ENCODE measurements at places on chromosomes 11 and 22.

GRCh38 chr22:38937036-38937435 is 20.4 kb upstream of the APOBEC3A start:
- no peak for DNase-seq

DNA sequence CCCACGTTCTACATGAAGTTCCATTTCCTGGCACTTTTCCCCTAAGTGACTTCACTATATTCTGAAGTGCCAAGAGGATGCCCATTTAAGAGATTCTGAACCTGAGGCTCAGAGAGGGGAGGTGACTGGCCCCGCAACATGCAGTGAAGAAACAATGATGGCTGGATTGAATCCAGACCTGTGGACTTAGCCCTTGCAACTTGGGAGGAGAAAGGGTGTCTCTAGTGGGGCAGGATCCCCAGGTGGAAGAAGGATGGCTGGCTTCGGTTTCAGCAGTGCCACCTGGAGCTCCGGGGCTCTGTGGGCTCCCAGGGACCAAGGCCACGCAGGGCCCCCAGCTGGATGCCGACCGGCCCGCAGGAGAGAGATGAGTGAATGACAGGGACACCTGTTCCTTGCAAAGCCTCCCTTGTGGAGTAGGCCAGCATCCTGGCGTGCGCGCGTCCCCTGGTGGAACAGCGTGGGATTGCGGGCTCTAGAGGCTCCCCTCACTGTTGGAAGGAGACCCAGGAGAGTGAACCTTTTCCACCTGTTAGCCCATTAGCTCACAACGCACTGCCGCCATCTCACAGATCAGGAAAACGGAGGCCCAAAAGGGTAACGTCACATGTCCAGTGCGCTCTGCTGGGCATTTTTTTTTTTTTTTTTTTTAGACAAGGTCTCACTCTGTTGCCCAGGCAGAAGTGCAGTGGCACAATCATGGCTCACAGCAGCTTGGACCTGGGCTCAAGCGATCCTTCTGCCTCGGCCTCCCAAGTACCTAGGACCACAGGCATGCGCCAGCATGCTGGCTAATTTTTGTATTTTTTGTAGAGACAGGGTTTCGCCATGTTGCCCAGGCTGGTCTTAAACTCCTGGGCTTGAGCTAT is 104.7 kb downstream of the KIAA1671 start:
- DNase-seq: peak; percentile 77

DNA sequence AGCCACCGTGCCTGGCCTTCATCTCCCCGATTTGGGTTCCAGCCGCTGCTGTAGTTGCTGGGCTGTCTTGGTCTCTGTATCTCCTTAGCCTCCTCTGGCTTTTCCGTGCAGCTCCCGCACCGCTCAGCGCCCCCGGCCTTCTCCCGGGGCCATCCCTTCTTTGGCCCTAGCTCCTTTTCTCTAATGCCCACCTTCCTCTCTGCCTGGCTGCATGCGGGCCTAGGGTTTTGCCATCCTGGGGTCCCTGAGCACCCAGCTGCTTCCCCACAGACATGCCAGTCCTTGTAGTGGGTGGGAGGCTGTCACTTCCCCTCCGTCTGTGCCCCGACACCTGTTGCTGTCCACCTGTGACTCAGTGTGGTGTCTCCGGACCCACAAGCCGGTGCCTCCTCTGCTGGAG is 36.4 kb downstream of the KCNJ4 start:
- DNase-seq: no peak

- no peak for DNase-seq
Observed at GRCh38 chr11:121311373-121311772, 18.8 kb downstream of the SC5D start.

- DNase-seq: no peak
Observed at GRCh38 chr11:35543481-35543880, 18.1 kb upstream of the PAMR1 start.

- DNase-seq: no peak
Observed at GRCh38 chr22:37663521-37664140, 5.1 kb downstream of the PDXP start.

DNA sequence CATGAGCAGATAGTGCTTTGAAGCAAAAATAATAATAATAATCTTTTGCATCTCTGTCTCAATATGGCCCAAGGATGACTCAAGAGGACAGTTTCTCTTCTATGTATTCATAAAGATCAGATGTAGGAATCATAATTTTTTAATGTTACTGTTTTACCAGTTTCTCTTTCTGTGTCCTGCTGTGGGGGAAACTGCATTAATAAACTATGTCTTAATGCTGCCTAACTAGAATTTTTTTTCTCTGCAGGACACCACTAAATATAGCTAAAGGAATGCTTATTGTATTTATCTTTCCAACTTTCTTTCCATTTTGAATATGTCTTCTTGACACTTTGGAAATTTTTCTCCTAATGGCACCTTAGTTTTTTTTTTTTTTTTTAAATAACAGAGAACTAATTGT is 6.5 kb downstream of the FJX1 start:
- no peak for DNase-seq

DNA sequence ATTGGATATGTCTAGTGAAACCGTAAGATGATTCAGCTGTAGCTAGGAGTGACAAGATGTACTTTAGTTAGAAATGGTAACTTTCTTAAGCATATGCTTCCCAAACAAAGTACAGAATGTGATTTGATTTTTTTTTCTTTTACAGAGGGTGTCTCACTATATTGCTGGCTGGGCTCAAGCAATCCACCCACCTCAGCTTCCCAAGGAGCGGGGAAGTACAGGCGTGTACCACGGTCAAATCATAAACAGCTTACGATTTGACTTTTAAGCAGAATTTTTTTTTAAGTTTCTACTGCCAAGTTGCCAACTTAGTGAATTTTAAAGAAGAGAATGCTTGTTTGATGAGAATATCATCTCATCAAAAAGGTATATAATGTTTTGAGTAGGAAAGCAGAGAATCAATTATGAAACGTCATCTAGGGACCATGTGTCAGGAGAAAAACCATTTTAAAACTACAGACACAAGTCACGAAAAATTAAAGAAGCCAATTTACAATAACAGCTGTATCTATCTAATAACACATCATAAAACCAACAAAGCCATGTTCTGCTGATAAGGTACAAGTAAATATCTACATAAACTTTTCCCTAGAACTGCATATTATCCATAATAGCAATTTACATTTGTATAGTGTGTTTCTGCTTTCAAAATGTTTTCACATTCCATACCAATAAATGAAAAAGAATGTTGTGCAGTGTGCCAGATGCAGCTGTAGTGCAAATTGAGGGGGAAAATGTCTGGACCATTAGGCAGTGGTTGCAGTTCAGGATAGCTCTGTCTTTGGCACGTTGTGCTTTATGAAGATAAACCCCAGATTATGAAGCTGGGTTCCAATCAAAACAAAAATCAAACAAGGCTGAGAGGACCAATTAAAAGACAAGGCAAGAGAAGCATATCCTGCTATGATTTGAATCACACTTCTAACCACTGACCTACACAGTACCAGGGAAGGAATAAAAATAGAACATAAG is 33.7 kb upstream of the USP47 start:
- DNase-seq: no peak

GRCh38 chr11:43145653-43146052 is 166.1 kb upstream of the API5 start:
- no peak for DNase-seq

GRCh38 chr11:39363571-39363970 is 2095.9 kb downstream of the LRRC4C start:
- no peak for DNase-seq

DNA sequence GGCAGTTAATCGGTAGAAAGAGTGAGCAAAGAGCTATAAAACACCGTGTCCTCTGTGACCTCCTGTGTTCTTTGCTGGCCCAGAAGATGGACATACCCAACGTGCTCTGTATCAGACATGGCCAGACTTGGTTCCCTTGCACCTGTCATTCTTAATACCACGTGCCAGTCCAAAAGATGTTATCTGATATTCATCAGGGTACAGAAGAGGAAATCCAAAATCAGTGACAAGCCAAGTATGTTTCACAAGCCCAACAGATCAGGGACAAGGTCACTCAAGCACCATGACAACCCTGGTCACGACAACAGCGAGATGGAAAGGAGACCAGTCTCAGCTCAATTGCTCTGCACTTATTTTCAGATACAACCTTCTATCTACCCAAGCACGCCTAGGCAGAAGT is 3.4 kb downstream of the LRP4 start:
- no peak for DNase-seq

DNA sequence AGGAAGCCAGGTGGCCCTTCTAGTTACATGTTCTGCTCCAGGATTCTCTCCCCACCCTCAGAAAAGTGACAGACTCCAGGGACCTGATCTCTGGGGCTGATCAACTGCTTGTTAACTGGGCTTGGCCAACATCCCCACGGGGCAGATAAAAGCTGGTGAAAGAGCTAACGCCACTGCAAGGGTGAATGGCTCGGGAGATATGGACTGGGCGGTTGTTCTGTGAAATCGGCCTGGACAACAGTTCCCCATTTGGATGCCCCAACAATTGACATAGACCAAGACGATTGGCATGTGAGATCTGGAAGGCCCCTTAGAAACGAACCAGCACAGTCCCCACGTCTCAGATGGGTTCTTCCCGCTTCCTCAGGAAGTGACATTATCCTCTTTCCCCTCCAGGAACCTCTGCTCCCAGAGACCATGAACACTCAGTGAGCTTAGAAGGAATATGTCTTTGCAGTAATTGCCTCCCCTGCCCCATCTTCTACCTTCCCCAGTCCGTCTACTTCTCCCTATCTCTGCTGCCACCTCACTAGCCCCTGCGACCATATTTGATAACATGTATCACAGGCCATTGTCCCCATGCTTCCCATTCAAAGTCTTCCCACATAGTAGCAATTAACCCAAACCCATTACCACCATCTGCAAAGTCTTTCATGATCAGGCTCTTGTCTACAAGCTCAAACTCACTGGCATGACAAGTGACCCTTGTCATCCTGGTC is 5.6 kb upstream of the PRG2 start:
- DNase-seq: no peak

- no peak for DNase-seq
Observed at GRCh38 chr11:20055312-20055711, 105.0 kb downstream of the DBX1 start.

DNA sequence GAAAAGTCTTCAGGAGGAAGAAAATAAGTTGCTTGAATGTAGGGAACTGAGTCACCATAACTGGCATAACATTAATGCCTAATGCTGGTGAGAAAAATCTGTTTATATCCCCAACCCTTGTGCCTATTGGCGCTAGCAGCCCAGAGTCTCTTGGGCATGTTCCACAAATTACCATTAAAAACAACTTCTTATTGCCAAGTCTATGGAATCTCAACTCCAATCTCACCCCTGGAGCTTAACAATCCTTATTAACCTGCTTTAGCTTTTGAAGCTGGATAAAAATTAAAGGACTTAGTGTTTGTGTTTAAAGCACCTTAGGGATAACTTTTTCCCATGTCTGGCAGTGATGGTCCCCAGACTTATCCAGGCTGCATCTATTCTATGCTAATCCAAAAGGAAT is 143.0 kb downstream of the APIP start:
- DNase-seq: no peak

DNA sequence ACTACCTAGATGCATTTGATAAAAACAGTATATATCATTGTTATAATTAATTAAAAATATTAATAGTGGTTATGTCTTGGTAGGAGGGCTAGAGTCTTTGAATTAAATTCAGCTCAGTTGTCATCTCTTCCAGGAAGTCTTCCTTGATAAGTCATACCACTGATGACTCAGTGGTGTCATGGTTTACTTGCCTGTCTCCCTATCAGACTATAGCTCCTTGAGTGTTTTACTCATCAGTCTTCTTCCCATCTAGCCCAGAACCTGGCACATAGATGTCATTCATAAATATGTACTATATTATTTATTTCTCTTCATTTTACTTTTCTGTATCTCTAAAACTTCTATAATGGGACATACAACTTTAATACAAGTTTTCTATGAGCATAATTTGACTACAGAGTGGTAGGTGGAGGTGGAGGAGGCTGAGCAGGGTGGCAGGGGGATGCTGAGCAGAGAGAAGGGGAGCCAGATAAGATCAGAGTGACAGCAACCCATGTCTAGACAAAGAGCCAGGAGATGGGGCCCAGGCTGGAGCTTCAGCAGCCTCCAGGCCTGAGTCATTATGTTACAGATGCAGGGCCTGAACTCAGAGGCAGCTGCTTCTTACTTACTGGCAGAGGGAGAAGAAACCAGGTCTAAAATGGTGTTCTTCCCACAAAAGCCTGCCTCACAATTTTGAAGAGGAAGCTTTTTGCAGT is 82.3 kb upstream of the PHOX2A start:
- peak; percentile 18 for DNase-seq

DNA sequence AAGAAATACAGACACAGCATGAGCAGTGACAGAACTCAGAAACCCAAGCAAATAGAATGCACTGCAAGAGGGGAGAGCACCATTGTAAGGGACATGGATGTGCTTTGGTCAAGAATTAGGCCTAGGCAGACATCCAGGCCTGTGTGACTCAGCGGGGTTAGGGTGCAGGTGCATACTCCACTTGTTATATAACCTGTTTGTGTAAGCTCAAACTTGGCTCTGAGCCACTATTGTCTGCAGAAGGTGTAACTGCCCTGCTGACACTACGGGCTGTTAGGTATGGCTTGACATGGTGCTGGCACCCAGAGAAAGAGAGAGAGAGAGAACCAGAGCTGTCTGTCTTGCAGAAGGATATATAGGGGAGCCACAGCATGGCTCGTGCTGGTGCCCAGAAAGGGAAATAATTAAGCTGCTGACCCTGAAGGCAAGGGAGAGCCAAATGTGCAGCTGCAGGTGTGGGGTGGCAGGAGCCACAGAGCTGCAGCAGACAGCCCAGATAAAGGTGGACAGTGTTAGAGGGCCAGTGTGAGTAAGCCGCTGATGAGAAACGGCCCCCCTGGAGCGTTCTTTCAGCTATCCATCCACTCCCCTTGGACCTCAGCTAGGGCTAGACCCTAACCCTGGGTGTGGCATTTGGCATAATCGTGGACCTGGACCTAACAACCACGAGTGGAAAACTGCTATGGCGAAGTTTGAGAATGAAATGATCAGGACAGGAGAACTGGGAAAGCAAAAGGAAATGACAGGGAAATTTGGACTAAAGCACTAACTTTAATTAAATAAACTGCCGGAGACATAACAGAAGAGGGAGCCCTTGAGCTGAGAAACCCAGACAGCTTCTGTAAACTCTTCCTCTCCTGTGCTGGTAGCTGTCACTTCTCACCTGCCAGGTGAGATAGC is 253.0 kb upstream of the CCDC179 start:
- DNase-seq: no peak

- DNase-seq: no peak
Observed at GRCh38 chr11:77322926-77323590, 21.6 kb upstream of the GDPD4 start.

- no peak for DNase-seq
Observed at GRCh38 chr11:44972746-44973435, 22.2 kb upstream of the TP53I11 start.

- peak; percentile 52 for DNase-seq
Observed at GRCh38 chr11:17230867-17231851, 23.4 kb upstream of the PIK3C2A start.

DNA sequence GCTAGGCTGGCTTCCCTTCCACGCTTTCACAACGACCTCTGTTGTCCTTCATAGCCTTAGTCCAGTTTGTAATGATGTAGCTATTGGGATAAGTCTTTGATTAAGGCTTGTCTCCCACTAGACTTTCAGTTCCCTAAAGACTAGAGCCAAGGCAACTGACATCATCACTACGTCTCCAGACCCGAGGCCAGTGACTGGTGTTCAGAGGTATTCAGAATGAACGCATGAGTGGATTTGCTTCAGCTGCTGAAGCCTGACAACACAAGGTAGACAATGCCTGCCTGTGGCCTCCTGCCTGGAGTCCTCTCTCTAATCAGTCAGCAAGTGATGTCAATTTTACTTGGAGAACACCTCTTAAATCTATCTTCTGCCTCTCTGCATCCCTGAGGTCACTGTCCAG is 13.6 kb downstream of the EFCAB6 start:
- no peak for DNase-seq

- DNase-seq: peak; percentile 1
Observed at GRCh38 chr11:2585566-2586086, 114.2 kb downstream of the KCNQ1OT1 start.

GRCh38 chr11:107956543-107956942 is 28.3 kb downstream of the RAB39A start:
- DNase-seq: no peak

All from activated naive CD4-positive, alpha-beta T cell treated with anti-CD3 and anti-CD28 coated beads, Interleukin-2, amount 50 U/mL, for 16 hours (primary cell).